ENCODE measurements at places on chromosomes 5 and 9.
A peak's percentile ranks its signal among the peaks of the same experiment; 100 is the strongest.

- no peak for DNase-seq
These were observed 553.9 kb downstream of the PRR16 start for GRCh38 chr5:121018004-121018403.

- DNase-seq: no peak
These were observed at the start of gene BSPRY for GRCh38 chr9:113349445-113350094. Gene BSPRY (plus strand): TSS chr9:113349541. CDS start chr9:113349580, 39 bp downstream.

GRCh38 chr5:173866243-173866857 lies 21.8 kb upstream of the CPEB4 start:
- no peak for DNase-seq

- DNase-seq: no peak
These were observed 67.1 kb downstream of the DAB2IP start for GRCh38 chr9:121718501-121718900.

- no peak for DNase-seq
These were observed 903.8 kb downstream of the EFNA5 start for GRCh38 chr5:106766916-106767315.

DNA sequence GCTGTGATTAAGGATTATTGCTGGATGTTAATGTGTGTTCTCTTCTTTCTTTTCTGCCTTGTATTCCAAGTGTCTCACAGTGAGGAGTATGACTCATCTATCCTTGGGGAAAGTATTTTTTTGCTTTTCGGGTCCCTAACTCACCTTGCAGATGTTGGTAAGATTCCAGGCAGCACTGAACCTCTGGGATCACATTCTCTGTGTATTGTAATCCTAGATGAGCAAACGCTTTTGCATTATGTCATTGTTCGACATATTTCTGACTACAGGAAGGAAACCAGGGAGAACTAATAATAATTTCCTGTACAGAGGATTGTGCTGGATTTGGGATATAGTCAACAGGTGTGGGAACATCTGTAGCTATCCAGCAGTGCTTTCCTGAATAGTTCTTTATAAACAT lies 246.1 kb upstream of the TUT7 start:
- DNase-seq: no peak

DNA sequence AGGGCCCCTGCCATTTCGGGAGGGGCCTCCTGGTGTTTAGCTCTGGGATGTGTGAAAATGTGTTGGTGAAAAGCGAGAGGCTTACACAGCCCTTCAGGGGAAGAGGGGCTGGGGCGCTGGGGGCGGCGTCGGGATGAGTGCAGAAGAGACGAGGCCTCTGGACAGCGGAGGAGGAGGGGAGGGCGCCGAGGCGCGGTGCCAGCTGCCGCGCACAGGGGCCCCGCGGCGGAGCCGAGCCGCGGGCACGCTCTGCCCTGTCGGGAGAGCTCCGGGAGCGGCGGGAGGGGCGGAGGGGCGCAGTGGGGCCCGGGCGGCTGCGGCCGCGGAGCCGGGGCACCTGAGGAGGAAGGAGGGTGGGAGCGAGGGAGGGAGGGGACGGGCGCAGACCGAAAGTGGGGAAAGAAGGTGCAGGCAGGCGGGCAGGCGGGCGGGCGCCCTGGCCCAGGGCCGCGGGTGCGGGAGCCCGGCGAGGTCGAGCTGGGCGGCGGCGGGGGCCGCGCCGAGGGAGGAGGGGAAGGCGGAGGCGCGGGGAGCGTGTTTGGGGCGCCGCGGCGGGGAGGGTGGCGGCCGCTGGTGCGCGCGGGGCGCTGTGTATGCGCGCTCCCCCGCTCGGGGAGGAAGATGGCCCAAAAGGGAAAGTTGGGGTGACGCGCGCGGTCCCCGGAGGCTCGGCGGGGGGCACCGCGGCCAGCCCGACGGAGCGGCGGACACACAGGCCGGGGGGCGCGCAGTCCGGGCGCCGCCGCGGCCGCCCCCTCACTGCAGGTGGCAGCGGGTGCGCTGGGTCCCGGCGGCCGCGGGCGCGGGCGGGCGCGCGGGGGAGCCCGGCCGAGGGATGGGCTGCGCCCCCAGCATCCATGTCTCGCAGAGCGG lies at the start of gene PDE8B:
Gene PDE8B, plus strand, starts transcription at position 590 of the 873 bp plus-strand sequence. Its CDS starts 246 bp downstream, at position 836.
- peak; percentile 25 for DNase-seq

DNA sequence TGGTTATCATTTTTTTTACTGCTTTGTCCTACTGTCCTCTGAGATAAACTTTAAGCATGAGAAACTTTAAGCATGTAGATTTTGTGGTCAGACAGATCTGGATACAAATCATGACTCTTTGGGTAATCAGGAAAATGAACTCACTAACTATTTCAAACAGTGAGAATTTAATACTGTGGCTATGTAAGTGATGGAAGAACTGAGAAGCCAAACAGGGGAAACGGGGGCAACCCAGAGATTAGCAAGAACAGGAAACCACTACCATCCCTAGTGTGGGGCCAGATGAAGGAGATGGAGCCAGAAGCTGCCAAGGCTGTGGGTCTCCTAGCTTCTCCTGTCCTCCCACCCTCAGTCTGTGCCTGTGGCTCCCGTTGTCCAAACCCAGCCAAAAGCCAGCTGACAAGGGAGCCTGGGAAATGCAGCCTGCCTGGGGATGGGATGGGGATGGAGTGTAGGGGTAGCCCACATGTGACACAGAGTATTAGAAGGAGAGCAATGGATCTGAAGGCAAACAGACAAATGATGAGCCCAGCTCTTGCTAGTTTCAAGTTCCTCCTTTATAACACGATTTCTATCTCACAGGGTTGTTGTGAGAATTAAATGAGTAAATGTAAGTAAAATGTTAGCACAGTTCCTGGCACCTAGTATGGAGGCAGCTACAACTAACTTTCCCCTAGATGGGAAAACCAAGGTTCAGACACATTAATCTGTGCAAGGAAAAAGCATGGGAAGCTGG lies 27.7 kb upstream of the CDC23 start:
- DNase-seq: no peak

- DNase-seq: no peak
These were observed 11.4 kb upstream of the HAUS6 start for GRCh38 chr9:19113964-19114679.

GRCh38 chr9:134437403-134438194 lies 111.3 kb downstream of the RXRA start:
- peak; percentile 65 for DNase-seq

Measured in BE2C (cell line).